Activated B cell treated with CpG ODN at 0.5 μM for 24 hours (primary cell): ENCODE measurements at places on chromosomes 3 and 15.

DNA sequence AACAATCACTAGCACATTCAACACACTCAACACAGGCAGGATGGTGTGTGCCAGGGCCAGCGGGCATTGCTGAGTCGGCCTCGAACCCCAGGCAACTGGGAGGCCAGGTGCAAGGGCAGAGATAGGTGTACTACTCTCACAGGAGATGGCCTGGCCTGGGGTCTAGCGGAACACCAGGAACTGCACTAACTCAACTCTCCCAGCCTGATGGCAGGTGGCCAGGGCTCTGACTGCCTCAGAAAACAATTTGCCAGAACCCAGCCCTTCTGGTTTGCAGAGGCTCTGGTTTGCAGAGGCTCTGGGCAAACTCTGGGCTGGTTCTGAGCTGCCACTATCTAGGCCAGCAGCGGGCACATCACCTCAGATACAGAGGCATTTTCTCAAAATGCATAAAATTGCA, 229.2 kb upstream of the CHRNA7 start:
- no peak for DNase-seq

GRCh38 chr3:56810577-56811545, 9.1 kb upstream of the ARHGEF3 start:
- DNase-seq: no peak

GRCh38 chr3:121228971-121229370, 316.8 kb downstream of the POLQ start:
- DNase-seq: no peak

- DNase-seq: no peak
Measured at GRCh38 chr3:194472290-194472920, 14.4 kb downstream of the ATP13A3 start.

GRCh38 chr3:45548681-45549075, 45.9 kb upstream of the LIMD1 start:
- no peak for DNase-seq

DNA sequence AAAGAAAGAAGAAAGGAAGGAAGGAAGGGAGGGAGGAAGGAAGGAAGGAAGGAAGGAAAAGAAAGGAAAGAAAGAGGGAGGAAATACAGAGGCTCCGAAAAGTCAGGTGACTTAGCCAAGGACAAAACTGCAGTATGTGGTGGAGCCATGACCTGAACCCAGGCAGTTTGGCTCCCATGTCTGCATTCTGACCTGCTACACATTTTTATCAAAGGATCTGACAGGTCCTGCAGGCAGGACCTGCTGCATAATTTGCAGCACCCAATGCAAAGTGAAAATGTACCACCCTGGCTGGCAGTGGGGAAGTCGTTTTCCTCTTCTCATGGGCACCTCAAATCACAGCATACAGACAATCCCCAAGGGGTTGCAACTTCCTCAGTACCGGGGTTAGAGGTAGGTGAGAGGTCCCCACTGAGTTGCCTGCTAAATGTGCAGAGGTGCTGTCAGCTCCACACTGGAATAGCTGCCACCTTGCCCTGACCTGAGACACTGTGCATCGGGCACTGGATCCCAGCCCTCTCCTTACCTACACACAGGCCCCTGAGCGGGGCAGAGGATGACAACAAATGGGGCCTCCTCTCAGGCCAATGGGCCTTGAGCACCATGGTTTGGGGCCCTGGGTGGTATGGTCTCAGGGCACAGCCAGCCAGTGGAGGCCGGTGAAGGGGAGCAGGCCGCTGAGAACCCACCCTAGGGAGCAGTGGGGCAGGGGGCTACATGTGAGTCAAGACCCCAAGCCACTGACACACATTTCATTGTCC, 175.1 kb downstream of the SHQ1 start:
- DNase-seq: peak; percentile 19

DNA sequence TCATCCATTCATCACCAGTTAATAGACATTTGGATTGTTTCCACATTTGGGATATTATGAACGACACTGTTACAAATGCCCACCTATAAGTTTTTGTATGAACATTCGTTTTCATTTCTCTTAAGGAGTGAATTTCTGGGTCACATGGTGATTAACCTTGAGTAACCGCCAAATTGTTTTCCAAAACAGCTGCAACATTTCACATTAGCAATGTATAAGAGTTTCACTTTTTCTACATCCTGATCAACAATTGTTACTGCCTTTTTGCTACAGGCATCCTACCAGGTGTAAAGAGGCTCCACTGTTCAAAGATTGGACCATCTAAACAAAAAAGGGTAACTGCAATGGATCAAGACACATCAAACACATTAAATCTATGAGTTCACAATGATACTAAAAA, 52.0 kb downstream of the CPEB1 start:
- DNase-seq: no peak

DNA sequence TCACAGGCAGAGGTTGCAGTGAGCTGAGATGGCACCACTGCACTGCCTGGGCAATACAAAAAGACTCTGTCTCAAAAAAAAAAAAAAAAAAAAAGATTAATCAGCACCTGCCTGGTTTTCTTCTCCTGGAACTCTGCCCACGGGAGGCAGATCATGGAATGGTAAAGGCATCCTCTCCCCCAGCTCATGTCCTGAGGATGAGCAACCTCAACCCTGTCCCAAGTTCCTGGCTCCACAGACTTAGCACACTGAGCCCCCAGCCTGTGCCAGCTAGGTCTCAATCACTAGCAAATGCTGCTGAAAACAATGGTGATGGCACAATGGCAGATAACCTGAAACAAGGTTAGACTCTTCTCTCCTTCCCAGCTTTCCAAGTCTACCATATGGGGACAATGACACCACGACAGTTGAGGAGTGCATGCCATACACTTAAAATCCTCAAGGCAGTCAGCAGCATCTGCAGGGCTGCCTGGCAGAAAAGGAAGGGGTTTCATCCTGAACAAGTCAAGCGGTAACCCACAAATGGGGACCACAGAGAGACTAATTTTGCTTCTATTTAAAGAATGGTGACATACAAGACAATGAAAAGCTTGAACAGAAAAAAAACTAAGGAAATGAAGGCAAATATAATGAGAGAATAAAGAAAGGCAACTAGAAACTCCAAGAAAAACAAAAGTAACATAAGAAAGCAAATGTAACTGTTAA, 4.8 kb downstream of the CLN6 start:
- DNase-seq: no peak

GRCh38 chr3:17955411-17955810, 213.0 kb upstream of the TBC1D5 start:
- DNase-seq: no peak
